CD4-positive, alpha-beta T cell treated with Interleukin-6 for 4 hours (primary cell): ENCODE measurements at places on chromosomes 2 and 18.

- no peak for DNase-seq
Measured at GRCh38 chr2:227788561-227789018, 25.1 kb upstream of the CCL20 start.

DNA sequence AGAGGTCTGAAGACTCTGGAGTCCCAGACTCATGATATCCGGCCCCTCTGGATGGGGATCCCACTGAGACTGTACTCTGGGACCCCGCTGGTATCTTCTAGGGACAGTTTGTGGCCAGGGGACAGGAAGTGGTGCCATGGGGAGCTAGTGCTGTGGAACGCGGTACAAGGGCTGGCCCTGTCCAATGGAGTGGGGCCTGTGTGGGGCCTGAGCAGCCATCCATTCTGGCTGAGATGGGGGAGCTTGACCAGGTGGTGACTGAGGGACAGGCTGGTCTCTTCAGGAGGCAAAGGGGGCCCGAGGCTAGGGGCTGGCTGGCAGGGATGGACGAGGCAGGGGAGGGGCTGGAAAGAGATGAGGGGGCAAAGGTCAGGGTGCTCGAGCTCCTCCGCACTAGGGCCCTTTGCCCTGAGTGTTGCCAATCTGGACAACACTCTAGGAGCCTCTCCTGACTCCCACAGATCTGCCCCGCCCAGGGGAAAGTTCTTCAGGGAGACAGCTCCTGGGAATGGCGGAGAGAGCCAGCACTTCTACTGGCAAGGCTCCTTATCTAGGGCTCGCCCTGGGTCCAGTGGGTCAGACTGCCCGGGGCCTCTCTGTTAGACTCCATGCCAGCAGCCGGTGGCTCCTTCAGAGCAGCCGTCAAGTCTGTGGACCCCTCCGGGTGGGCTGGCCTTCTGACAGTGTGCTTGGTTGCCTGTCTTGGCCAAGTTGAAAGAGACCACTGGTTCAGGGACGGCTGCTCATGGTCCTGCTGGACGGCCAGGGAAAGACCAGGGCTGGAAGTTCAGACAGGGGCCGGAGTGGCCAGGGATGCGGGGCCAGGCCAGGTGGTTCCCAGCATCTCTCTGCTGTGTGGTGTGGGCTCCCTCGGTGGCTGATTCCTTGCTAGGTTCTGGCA, 12.3 kb downstream of the MALL start:
- DNase-seq: no peak

GRCh38 chr2:176423819-176424218, 154.6 kb downstream of the MTX2 start:
- DNase-seq: no peak

DNA sequence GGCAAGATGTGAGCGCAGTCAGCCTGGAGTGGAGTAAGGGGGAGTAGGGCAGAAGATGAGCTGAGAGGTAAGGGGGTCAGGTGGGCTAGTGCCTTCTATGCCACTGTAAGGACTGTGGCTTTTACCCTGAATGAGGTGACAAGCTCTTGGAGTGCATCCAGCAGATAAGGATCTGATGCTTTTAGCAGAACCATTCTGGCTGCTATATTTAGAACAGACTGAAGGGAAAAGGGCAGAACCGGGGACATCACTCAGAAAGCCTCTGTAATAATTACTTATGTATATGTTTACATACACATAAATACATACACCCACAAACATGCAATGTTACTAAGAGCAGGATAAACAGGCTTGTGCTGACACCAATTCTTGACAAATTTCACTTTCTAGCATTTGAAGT, 124.8 kb downstream of the DTNB start:
- no peak for DNase-seq

DNA sequence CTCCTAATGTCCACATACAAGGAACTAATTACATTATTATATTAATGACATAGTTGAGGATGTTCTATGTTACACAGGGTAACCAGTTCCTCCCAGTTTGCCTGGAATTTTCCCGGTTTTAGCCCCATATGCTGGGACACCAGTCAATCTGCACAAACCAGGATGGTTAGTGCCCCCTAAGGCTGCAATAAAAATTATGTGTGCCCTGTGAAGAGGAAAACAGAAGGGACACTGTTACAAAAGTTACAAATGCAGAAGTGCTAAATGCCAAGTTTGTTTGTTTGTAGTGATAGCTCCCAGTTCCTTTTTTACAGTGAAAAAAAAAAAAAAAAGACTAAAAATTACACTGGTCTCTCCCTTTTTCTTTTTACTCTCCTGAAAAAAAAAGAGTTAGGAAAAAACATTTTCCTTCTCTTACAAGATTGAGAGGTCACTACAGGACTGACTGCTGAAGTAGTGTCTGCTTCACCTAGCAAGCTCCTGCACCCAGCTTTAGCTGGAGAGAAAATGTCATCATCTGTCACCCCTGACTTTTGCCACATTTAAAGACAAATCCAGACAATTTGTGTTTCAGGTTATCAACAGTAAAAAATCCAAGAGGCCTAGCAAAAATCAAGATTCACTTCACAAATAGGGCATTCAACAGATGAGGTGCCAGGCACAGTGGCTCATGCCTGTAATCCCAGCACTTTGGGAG, 3.2 kb downstream of the ANKRD44 start:
- DNase-seq: no peak

DNA sequence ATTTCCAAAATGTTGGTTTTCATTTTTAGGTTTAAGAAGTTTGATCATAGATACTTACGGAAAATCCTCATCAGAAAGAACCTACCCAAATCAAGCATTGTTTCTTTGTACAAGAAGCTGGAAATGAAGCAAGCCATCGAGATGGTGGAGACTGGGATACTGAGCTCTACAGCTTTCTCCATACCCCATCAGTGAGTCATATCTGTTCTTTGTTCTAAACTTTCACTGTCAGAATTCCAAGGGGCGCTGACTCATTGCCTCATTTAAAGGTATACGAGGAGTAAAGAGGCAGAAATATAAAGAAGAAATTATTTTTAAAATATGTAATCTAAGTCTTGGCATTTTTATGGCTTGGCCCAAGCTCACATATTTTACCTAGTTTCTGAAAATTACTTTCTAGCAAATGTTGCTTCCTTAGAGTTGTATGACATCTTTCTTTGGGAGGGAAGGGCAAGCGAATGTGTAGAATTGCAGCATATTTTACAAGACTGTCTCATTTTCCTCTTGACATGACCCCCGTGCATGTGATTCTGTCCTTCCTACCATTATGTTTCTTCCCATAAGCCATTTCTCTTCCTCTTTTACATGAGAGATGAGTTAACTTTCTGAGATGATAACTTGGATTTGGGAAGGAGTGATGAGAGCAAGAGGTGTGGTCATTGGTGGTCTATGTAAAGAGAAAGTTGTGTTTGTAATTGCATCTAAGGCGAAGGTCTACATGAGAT, 41.2 kb downstream of the SLC9A4 start:
- DNase-seq: no peak

DNA sequence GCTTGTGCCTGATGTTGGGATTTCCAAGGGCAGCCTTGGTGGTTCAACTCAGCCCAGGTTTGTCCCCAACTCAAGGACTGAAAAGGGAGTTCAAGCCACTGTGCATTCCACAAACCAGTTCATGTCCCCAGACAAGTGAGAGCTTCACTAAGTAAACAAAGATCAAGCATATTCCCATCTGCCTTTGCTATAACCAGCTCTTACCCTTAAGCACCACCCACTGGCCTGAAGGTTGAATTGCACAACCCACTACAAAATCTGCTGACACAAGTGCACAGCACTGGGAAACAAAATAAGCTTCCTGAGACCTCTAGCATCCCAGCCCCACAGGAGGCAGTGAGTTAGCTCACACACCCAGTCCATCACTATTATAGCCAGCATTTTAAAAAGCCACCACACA, 516.7 kb downstream of the NR4A2 start:
- no peak for DNase-seq

- peak; percentile 17 for DNase-seq
Measured at GRCh38 chr2:71277536-71278103, 50.7 kb upstream of the PAIP2B start.

DNA sequence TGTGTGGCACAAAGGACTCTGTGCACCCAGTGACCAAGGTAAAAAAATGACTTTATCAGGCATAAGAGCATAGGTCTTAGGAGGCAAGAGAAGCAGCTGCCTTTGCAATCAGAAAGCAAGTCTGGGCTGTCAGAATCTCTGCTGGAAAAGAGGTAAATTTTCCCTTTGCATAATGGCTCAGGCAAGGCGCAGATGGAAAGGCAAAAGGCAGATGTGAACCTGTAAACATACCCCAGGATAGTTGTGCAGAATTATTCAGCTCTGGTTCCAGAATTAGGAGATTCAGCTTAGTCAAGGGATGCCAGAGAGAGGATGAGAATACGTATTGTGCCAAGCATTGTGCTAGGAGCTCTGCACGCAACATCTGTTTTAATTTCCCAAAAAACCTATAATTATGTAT, 258.7 kb downstream of the CLIP4 start:
- DNase-seq: no peak

DNA sequence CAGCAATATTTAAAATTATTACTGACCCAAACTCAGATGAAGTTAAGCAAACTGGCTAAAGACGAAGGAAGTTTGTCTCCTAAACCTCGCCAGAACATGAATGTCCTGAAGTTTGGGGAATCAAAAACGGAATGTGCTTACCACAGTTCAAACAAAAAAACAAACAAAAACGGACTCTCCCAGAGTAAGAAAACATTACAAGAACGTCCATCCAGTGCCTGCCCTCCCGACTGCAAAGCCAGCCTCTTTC, 1.1 kb downstream of the KANSL1L start:
- DNase-seq: no peak

DNA sequence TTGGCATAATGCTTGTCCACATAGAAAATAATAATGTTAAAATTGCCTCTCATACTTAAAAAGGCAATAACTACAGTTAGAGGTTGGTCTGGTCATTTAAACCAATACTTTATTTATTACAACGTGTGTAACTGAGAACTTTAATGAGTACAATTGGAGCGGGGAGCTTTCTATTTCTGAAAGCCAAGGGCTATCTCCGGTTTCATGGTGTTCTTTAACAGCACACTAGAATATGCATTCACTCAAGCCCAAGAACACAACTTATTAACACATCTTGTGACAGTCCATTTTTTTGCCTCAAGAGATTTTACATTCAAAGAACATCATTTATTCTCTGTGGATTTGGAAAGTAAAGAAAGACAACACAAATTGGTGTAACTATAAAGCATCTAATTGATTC, 131.8 kb downstream of the KCNH7 start:
- no peak for DNase-seq

DNA sequence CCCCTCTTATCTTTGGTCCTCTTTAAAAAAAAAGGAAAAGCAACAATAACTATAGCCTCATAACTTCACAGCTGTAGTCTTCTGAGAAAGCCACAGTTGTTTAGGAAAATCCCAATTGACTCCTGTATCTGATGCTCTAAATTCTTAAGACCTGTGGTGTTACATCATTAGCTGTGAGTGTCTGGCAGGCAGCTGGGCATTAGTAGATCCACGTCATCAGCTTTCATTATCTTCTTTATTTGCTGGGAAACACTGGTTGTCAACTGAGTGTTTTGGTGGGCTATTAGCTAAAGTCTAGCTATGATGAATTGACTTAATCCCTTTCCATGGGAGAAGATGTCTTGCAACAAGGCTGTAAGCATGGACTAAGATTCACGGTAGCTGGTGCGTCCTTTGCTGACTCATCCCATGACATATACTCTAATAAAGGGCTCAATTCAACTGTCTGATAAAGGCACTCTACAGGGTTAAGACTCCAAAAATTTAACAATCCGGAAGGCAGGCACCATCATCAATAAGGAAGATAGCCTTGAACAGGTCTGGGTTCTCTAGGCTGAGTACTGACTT, 517.2 kb downstream of the PLCL1 start:
- DNase-seq: no peak

- no peak for DNase-seq
Measured at GRCh38 chr2:182914852-182915251, 48.4 kb upstream of the FRZB start.

- DNase-seq: no peak
Measured at GRCh38 chr2:84388921-84389490, 70.1 kb downstream of the SUCLG1 start.

DNA sequence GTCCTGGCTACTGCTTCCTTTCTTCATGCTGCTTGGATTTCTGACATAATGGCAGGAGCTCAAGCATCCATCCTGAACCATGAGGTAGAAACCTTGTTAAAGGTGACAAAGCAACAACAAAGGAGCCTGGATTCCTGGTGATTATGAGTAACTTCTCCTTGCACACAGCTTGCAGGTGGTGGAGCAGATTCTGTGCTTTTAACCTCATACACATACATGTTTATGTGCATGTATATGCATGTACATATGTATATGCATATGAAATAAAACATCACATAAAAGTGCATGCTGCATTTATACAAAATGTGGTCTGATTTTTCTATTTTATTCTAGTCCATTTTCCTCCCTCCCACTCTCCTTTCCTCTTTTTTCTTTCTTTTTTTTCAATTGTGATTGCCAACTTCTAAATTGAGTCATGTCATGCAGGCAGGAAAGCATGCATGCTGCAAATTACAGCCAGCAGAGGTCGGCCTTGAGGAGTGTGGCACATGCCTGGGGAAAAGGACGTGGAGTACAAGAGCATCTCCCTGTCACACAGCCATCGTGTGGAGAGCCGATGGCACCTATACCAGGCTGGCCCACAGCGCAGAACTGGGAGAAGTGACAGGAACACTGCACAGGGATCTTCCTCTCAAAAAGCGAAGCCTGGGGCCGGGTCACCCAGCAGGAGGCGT, 17.9 kb downstream of the LCT start:
- no peak for DNase-seq

DNA sequence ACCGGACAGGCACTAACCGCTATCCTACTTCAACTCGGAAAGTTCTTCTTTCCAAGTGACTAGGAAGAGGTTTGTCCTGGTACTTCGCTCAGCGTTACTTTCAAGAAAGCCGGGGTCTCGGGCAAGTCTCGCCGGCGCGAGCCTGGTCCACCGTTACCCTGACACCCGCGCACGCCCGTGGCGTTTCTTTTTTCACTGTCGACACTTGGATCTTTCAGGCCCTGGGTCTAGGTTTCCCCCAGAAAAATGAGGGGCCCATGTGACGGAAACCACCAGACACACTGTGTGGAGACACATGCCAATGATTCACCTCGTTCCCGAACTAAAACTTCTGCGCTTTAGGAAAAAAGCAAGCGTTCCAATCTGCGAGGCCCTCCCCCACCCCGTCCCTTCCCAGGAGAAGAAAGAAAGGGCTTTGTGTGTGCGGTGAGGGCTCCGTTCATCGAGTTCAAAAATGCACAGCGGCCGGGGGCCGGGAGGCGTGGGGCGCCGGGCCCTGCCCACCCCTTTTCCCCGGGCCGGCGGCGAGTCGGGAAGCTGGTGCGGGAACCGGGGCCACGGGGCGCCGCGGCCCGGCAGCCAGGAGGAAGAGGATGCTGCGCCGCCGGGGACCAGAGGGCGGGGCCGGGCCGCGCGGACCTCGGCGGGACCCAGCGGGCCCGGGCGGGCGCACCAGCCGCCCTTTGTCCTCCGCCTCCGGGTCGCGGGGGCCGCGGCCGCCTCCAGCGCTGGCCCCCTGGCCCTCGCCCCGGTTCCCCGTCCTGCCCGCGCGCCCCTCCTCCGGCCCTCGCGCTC, 2.6 kb downstream of the ZNF521 start:
- DNase-seq: no peak

DNA sequence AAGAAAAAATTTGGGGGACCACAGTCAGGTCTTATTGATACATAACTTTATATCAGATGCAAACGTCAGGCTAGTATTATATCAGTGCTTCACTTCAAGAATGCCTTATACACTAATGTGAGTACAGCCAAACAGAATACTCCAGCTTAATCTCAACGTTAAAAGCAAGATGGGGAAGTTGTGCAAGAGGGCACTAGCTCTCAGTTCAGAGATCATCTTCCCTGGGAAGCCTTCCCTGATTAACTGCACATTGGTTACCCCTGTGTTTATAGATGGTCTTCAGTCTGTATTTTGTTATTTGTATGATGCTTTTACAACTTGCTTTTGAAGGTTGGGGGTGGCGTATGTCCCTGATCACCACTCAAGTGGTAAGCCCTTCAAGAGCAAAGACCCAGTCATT, 11.4 kb downstream of the EPAS1 start:
- DNase-seq: no peak
